ENCODE measurements at places on chromosomes 13 and 19.
A peak's percentile ranks its signal among the peaks of the same experiment; 100 is the strongest.

GRCh38 chr13:39245688-39246087 lies 207.4 kb downstream of the NHLRC3 start:
- DNase-seq = no peak

GRCh38 chr13:24858953-24859352 lies 95.0 kb downstream of the RNF17 start:
- no peak for DNase-seq

GRCh38 chr19:42613666-42614065 lies 18.9 kb upstream of the CEACAM8 start:
- no peak for DNase-seq

GRCh38 chr13:93762708-93763426 lies 536.3 kb downstream of the GPC6 start:
- DNase-seq = no peak

DNA sequence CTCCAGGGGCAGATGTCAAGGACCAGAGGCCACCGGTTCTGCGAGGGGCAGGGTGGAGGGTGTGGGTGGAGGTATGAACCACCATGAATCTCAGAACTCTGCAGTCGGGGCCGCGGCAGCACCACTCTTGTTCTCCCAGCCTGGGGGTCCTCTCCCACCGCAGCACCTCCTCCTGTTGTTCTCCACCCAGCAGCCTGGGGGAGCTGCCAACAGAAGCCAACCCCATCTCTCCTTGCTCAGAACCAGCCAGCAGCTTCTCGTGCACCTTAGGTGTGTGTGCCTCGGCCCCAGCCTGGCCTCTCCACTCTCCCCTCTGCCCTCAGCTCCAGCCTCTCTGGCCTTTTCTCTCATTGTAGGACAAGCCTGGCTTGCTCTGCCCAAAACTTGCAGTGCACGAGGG lies 31.9 kb upstream of the CCNE1 start:
- no peak for DNase-seq

GRCh38 chr19:38693380-38694223 lies 46.2 kb downstream of the ACTN4 start:
- DNase-seq = no peak

DNA sequence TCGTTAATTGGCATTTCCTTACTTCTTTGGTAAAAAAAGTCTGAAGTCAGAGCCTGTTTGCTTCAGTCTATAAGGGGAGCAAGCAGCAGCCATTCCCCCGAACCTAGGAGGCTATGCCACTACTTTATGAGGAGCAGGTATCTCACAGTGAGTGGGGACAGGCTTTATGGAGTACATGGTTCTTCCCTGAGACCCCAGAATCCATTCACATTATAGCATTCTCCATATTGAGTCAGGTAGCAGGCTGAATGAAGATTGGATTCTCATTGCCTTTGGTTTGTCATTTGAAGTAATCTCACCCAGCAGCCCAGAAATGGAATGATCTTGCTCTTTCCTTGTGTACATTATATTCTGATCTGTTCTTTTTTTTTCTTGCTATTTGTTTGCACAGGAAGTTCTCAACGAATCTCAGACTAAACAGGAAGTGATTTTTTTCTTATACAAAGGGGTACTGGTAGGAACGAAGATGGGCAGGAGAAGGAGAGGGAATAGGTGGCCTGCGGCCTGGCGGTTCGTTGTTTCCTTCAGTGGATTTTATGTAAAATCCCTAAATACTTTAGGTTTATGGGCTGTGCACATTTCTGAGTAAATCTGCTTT lies 74.4 kb downstream of the ARHGAP35 start:
- no peak for DNase-seq

DNA sequence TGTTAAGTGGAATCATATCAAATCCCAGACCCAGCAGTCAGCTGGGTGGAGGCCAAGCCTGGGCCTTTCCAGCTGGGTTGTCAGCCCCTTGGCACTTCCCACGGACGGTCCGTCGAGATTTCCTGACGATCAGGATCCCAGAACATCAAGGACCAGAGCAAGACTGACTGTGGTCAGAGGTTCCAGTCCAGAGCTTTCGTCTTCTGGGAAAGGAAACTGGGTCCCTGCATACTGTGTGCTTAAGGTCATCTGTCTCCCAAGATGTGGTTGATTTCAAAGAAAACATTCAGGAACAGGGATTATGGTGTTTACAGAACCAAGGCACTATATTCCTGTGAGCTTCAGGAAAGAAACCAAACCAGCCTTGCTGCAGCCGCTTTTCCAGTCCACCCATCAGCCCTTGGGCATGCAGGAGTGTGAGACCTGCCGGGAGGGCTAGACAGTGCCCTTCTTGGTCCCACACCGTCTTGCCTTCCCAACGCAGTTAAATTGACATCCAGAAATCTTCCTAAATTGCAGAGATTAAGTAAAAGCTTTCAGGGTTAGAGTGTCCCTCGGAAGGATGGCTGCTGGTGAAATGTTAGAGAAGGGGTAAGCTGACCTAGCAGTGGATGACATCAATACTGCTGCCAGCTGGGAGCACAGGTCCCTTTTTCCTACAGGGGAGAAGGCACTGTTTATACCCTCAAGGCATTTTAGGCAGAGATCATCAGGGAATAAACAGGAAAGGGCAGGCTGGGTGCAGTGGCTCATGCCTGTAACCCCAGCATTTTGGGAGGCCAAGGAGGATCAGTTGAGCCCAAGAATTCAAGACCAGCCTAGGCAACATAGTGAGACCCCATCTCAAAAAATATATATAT lies 5.0 kb upstream of the C19orf33 start:
- peak; percentile 10 for DNase-seq

- no peak for DNase-seq
Measured at GRCh38 chr19:6519289-6519688, 11.5 kb upstream of the TNFSF9 start.

GRCh38 chr13:66689037-66689619 lies 541.0 kb downstream of the PCDH9 start:
- no peak for DNase-seq

- DNase-seq = no peak
Measured at GRCh38 chr13:28575200-28575599, 80.3 kb upstream of the FLT1 start.

DNA sequence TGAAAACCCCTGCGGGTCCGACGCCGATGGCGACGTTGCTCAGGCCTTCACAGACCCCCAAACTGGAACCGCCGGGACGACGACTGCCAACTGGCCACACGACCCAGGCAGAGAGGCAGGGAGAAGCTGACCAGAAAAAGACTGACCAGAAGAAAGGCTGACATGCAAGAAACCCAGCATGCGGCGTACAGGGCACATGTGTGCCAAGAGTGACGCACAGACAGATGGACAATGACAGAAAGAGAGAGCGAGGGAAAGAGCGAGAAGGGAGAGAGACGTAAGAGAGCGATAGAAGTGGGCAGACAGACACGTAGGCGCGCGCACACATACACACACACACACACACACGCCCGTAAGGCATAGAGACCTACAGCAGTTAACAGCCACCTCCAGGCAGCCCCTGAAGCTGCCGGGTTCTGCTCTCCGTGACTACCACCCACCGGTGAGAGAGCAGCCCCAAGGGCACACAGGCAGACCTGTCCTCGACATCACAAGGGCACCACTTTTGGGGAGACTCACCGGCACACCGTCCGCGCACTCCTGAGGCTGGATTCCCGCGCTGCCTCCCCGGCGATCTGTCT lies 67.2 kb upstream of the ZNF527 start:
- no peak for DNase-seq

DNA sequence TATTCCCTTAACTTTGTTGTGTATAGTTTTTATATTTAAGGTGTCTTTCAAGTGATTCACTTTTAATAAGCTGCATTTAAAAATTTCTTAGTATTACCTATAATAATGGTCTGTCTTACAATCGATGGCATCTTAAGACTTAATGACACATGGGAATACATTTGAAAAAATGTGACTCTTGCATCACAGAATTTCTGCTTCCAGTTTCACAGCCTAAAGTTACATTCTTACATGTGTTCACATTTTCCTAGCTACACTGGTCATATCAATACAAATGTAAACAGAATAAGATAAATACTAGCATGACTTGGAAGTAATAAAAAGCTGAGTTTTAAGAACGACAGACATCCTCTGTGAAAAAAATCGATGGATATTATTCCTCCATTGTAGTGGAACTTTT lies 1597.1 kb upstream of the MIR17HG start:
- DNase-seq = no peak

DNA sequence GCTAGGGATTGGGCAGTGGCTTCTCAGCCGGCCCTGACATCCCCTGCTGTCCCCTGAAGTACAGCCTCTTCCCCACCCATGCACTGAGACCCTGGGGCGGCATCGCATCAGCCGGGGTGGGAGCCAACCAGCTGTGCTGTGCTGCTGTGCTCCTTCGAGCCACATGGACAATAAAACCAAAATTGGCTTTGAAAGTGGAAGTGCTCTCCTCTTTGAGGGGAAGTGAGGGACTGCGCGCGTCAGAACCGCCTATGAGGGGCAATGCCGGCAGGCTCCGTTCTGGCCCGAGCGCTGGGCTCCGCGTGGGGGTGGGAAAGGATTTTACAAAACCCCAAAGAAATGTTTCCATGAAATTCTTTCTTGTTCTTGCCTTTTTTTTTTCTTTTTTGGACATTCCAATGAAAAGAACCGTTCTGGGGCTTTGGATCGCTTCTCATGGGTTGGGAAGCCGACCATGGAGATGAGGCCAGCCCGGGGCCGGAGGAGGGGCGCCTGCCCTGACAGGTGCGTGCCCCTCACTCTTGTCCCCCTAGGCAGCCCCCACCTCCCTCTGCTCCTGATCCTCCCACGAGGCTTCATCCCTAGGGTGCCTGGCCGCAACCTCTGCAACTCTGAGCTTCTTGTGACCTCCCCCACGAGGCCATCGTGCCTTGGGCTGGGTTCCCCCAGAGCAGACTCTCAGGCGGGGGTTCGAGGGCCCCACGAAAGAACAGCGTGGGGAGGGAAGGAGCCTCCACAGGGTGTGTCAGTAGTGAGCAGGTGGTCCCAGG lies 22.6 kb downstream of the KLHL26 start:
- no peak for DNase-seq

DNA sequence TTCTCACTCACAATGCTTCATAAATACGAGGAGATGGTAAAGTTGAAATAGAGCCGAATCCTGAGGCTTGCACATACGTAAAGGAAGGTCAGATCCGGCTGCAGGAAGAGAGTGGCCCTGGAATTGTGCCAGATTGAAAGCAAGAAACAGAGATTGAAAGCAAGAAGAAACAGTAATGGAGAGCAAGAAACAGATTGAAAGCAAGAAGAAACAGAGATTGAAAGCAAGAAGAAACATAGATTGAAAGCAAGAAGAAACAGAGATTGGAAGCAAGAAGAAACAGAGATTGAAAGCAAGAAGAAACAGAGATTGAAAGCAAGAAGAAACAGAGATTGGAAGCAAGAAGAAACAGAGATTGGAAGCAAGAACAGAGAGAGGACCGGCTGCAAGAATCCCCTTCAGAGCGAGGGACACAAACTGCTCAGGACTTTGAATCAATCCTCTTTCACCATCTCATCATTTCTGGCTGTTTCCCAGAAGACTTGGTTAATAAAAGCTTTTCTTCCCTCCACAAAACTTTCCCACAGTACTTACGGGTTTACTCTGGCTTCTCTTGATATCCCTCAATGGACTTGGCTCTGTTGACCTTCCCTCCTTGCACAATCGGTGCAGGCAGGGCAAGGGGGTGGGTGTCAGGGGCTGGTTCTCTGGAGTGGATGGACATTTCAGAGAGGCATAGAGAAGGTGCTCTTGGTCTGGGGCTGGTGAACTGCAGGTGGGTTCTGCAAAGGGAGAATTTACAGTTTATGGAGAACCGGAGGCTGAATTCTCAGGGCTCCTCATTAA lies 25.5 kb downstream of the OR7A5 start:
- no peak for DNase-seq

DNA sequence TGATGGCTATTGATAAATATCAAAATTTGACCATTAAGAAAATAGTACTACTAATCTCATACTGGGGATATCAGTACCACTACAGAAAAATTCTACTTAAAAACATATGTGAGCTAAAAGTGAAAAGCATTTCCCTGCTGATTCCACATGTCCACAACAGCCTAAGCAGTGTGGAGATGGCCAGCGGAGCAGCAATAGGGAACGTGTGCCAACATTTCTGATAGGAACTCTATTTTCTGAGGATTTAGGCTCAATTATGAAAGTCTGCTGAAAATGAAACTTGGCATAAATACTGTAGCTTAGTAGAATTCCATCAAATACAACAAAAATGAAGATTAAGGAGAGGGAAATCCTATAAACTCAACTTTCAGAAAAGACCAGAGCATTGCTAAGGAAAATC lies 311.6 kb downstream of the ENOX1 start:
- DNase-seq = no peak

DNA sequence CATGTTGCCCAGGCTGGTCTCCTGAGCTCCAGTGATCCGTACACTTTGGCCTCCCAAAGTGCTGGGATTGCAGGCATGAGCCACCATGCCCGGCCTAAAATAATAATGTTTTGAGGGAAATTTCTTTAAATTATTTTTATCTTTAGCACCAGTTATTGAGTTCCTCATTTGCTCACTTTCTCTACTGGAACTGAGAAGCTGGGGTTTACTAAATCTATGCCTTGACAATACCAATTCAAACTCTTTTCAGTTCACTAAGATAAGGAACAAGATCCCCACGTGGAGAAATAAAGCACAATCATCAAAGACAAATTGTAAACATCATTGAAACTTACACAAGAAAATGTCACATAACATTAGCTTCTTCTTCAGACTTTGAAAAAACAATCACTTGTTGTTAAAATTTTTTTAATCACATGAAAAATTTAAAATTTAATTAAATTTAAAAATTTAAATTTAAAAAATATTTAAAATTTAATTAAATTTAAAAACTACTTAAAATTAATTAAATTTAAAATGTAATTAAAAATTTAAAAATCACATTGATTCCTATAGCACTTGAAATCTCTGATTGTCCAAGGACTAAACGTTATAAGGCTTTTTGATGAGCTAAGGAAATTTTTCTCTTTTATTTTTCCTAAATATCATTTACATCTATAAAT lies 25.2 kb upstream of the XPO4 start:
- DNase-seq = no peak

GRCh38 chr19:10718205-10719196 lies 622 bp downstream of the DNM2 start:
- no peak for DNase-seq

GRCh38 chr13:74444161-74444571 lies 310.0 kb upstream of the KLF12 start:
- no peak for DNase-seq

All from AG04450 (cell line).